ENCODE measurements at places on chromosomes 12 and 14.

- no peak for DNase-seq
- H3K27ac ChIP-seq: no peak overlapping the region
- no peaks in the 10 kb centered on the region for H3K27me3 ChIP-seq
- peaks cover 26% of the 10 kb centered on the region for H3K4me1 ChIP-seq
- peaks cover 12% of the 10 kb centered on the region for H3K36me3 ChIP-seq
Observed at GRCh38 chr12:46400406-46400805, 27.8 kb upstream of the SLC38A2 start.

DNA sequence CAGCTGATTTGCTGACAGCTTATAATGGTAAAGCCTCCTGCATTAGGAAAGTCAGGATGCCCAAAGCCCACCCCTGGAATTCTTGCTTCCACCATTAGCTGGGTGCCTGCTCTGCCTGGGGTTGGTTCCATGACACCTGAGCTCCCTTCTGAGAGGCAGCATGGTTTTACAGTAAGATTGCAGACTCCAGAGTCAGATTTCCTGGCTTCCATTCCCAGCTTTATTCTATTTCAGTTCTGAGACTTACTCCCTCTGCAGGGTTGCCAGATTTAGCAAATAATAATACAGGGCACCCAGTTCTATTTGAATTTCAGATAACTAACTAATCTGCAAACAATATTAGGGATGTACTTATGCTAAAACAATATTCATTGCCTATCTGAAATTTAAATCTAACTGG, 12.2 kb downstream of the STAB2 start:
- no peak overlapping the region for H3K27ac ChIP-seq
- no peaks in the 10 kb centered on the region for H3K4me1 ChIP-seq
- DNase-seq: no peak

DNA sequence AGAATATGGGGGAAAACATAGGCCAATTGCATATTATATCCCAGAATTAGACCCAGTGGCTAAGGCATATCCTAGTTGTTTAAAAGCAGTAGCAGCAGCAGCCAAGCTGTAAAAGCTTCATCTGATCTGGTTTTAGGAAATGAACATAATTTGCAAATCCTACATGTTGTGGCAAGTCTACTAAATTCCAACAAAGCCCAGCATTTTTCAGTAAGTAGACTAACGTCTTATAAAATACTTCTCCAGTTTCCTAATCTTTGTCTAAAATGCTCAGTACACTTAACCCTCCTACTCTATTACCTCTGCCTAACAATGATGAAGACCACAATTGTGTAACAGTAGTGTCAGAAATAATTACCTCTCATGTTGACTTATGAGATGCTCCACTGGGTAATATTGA, 70.9 kb upstream of the RERGL start:
- no peak overlapping the region for H3K4me3 ChIP-seq
- no peaks in the 10 kb centered on the region for H3K27me3 ChIP-seq
- no peak overlapping the region for H3K27ac ChIP-seq
- H3K36me3 ChIP-seq: no peaks in the 10 kb centered on the region
- no peak for DNase-seq
- H3K4me1 ChIP-seq: peaks cover 4% of the 10 kb centered on the region

DNA sequence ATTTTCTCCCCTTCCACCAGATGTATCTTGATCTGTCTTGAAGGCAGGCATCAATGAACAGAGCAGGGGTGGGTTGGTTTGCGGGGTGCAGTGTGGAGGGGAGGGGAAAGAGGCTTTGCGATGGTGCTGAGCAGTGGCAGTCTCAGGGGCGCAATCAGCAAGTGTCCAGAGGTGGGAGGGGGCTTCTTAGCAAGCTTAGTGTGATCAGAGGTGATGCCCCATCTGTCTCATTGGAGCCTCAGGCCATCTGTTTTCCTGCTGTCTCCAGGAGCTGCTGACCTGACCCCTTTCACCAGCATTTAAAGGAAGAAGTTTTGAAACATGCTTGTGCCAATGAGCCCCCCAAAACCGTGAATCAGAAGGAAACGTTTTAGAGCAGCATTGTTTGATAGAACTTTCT, 187.7 kb upstream of the LHX5 start:
- no peaks in the 10 kb centered on the region for H3K4me1 ChIP-seq
- H3K4me3 ChIP-seq: no peak overlapping the region
- H3K27me3 ChIP-seq: peaks cover 11% of the 10 kb centered on the region
- H3K27ac ChIP-seq: no peak overlapping the region
- no peak for DNase-seq
- peaks cover 2% of the 10 kb centered on the region for H3K36me3 ChIP-seq

GRCh38 chr12:22034709-22035506, 11.1 kb upstream of the CMAS start:
- H3K27me3 ChIP-seq: peaks cover 4% of the 10 kb centered on the region
- no peaks in the 10 kb centered on the region for H3K4me1 ChIP-seq
- no peaks in the 10 kb centered on the region for H3K36me3 ChIP-seq
- no peak for DNase-seq
- H3K27ac ChIP-seq: no peak overlapping the region

DNA sequence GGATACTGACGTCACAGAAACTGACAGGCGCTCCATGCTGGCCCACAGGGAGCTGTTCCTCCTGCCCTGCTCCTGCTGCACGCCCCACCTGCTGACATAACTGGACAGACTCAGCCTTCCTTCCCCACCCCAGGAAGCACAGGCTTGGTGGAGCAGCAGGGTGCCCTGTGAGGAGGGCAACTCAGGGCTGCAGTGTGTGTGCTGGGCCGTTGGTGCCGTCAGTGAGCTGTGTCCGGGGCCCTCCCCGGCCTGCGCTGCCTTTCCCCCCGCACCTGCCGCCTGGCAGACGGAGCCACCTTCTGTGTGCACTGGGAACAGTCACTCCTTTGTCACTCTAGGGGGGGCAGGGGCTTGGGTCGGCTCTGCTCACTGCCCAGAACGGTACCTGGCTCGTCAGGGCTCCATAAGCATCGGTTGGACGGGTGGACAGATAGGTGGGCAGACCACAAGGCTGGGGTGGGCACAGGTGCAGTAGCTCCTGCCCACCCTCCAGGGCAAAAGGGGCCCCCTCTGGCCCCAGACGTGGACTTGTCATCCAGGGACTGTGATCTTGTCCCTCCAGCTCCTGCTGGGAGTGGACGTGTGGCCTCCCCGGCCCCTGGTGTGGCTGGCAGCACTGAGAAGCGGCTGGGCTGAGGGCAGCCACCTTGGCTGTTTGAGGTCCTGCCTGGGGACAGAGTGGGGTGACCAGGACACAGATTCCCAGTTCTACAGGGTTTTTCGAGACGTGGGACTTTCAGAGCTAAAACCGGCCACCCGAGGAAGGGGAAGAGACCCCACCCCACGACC, 32.8 kb downstream of the FBRSL1 start:
- H3K4me3 ChIP-seq: no peak overlapping the region
- peaks cover 22% of the 10 kb centered on the region for H3K36me3 ChIP-seq
- H3K27ac ChIP-seq: no peak overlapping the region
- DNase-seq: no peak

GRCh38 chr12:28162697-28163096, 27.6 kb upstream of the CCDC91 start:
- no peak overlapping the region for H3K27ac ChIP-seq
- no peak overlapping the region for H3K4me3 ChIP-seq
- H3K27me3 ChIP-seq: no peaks in the 10 kb centered on the region
- DNase-seq: no peak
- H3K36me3 ChIP-seq: peaks cover 3% of the 10 kb centered on the region

DNA sequence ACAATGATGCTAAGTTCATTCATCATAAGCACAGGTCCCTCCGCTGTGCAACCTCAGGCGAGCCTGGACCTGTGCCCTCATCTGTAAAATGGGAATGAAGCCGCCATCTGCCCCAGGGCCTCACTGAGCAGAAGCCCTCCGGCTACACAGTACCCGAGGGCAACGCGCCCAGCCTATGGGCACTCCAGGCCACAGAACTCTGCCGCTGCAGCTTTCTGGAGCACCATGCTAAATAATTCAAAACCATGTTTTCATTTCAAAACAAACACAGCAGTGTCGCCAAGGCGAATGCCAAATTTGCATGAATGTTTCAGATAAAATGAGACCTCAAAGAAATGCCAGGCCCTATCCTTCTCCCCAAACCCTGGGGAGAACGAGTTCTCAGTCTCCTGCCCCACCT, 4.0 kb downstream of the NCOR2 start:
- no peak overlapping the region for H3K27ac ChIP-seq
- H3K36me3 ChIP-seq: peaks cover 6% of the 10 kb centered on the region
- H3K27me3 ChIP-seq: no peaks in the 10 kb centered on the region
- no peak for DNase-seq

DNA sequence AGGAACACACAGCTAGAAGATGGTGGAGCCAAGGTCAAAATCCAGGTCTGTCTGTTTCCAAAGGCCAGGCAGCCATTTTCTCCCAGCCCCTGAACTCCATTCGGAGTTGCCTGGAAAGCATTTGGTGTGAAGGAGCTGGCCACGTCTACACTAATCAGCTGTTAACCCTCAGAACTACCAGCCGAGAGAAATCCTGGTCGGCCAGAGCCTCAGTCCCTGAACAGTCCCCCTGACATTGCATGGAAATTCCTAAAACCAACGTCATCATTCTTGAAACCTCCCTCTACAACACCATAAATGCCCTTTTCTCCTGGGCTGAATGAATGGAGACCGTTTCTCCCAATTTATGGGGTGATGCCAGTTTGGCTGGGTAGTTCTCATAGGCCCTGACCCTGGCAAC, 245.6 kb downstream of the SLC41A2 start:
- no peak overlapping the region for H3K4me3 ChIP-seq
- DNase-seq: no peak
- no peak overlapping the region for H3K27ac ChIP-seq

DNA sequence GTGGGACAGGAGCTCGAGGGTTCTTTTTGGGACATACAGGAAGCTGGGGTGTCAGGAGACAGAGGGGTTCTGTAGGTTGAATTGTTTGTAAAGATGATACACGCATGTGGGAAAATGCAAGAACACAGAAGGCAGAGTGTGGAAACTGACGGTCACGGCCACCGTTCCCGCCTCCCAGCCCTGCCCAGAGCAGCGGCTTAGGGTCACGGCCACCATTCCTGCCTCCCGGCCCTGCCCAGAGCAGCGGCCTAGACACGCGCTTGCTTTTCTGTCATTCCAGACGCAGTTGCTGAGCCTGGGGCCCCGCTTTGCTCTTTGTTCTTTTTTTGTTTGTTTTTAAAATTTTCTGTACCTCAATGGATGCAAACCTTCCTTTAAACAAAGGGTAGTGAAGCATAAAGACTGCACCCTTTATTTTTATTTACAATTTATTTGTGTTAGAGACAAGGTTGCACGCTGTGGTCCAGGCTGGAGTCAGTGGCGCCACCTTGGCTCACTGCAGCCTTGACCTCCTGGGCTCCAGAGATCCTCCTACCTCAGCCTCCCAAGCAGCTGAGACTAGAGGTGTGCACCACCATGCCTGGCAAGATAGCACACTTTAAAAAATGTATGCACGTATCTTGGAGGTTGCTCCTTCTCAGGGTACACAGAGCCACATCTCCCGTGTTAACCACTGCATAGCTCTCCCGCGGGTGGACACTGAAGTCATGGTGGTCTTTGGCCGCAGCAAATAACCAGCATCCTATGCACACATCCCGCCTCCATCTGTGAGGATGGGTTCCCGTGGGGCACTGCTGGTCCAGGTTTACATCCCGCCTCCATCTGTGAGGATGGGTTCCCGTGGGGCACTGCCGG, 142.3 kb downstream of the ADGRD1 start:
- peaks cover 12% of the 10 kb centered on the region for H3K4me1 ChIP-seq
- H3K27me3 ChIP-seq: peaks cover 4% of the 10 kb centered on the region
- no peak overlapping the region for H3K4me3 ChIP-seq
- no peak overlapping the region for H3K27ac ChIP-seq
- no peaks in the 10 kb centered on the region for H3K36me3 ChIP-seq
- no peak for DNase-seq

- peak overlapping the region; percentile 94 for H3K4me3 ChIP-seq
- DNase-seq: no peak
- no peaks in the 10 kb centered on the region for H3K36me3 ChIP-seq
- peak overlapping the region; percentile 93 for H3K27ac ChIP-seq
Observed at GRCh38 chr12:49109641-49110463, 795 bp downstream of the LMBR1L start.

DNA sequence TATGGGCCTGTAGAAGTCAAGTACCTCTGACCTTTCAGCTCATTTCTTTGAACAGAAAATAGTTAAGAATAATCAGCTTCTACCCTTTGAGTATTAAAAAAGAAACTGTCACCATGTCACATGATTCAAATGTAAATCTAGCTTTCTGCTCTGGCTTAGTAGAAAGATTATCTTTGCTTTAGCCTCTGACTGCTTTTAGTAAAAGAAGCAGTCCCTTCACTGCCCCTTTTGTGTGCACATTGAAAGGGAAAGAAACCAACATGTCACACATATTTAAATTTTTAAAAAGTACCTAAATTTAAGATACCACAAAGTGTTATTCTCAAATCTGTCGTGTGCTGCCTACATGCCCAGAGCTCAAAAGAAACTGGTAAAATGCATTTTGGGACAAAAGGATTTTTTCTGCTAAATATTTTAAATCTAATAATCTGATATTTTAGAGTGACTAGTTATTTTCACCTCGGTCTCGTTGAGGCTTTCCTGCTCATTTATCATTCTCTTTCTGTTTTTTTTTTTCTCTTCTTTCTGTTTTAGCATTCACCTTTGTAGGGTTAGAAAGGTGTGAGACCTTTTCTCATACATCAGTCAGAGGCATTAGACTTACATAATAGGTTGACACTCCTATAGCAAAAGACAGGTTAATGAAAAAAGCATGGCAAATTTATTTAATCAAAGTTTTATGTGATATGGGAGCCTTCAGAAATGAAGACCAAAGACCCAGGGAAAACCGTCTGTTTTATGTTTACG, 41.3 kb downstream of the SLC16A7 start:
- H3K36me3 ChIP-seq: peaks cover 10% of the 10 kb centered on the region
- no peak overlapping the region for H3K4me3 ChIP-seq
- DNase-seq: no peak
- H3K4me1 ChIP-seq: peaks cover 22% of the 10 kb centered on the region

DNA sequence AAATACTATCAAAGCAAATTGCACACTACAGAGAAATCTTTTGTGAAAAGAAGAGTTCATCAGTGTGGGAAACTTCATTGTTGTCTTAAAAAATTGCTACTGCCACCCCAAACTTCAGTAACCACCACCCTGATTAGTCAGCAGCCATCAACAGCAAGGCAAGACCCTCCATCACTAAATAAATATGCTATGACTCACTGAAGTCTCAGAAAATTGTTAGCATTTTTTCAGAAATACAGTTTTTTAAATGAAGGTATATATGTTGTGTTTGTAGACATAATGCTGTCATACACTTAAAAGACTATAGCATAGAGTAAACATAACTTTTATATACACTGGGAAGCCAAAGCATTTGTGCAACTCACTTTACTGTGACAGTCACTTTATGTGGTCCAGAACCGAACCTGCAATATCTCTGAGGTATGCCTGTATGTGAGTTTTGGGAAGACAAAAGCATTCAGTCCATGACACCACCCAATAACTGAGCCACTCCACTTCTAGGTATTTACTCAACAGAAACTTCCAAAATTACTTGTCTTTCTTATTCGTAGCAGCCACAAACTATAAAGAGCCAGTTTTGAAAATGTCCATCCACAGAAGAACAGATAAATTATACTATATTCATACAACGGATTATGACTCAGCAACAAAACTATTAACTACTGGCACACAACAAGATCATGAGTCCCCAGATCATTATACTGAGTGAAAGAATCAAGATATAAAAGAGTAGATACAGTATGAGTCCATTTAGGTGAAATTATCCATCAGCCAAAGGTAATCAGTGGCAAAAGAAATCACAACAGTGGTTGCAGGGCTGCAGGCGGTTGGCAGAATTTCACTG, 649.6 kb downstream of the BCL11B start:
- H3K27me3 ChIP-seq: no peaks in the 10 kb centered on the region
- H3K36me3 ChIP-seq: no peaks in the 10 kb centered on the region
- no peak overlapping the region for H3K27ac ChIP-seq
- H3K4me1 ChIP-seq: no peaks in the 10 kb centered on the region
- DNase-seq: no peak
- H3K4me3 ChIP-seq: no peak overlapping the region

Data from memory B cell (primary cell).